SHP77 (cell line): ENCODE measurements at places on chromosomes 12 and 14.

DNA sequence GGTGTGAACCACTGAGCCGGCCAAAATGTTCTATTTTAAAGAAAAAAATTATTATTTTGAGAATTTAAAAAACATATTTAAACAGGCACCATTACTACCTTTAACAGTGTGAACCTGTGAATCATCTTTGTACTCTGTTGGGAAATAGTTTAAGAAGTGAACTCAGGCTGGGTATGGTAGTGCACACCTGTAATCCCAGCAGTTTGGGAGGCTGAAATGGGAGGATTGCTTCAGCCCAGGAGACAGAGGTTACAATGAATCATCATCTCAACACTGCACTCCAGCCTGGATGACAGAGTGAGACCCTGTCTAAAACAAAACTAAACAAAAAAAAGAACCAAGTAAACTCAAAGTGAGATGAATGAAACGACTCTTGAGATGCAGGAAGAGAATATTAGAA is 3.1 kb upstream of the WDR89 start:
- DNase-seq: no peak

DNA sequence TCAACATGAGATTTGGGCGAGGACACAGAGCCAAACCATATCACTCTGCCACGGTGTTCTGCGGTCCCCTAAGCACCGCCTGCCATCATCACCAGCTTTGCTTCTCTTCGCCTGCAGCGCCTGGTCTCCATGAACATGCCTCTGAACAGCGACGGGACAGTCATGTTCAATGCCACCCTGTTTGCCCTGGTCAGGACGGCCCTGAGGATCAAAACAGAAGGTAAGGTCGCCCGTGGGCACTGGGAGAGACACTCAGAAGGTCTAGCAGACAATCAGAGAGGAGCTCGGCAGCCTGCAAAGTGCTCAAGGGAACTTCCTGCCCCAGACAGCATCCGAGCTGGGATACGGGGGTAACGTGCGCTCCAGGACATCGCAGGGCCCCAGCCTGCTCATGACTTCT is 126.0 kb upstream of the FKBP4 start:
- DNase-seq: no peak

DNA sequence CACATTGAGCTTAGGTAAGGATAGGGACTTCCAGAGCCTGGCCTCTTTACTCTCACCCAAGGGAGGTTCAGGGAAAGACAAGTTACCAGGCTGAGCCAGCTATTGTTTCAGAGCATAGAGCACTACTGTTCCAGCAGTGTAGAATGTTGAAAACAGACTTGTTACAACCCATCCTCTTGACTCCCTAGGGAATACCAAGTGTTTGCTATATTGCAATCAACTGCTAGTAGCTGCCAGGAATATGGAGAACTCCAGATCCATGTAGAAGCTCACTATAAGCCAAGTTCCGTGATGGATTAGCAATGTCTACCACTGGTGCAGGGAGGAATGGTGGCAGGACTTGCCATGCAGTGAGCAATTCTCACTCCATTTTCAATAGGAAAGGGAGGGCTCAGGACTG is 199.8 kb upstream of the RBM19 start:
- no peak for DNase-seq

DNA sequence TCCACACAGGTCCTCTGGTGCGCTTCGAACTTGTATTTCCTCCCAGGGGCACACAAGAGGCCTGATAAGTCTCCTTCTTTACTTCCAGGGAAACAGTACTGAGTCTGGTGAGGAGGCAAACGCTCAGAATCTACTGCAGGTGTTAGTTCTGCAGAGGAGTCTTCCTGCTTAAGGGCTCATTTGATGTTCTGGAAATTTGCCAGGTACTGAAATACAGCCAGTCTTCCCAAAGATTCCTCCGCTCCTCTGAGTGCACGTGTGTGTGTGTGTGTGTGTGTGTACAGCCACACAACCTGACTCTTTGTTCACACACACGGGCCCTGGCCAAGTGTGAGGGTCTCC is 92.0 kb downstream of the FBXL14 start:
- DNase-seq: no peak

GRCh38 chr14:101105045-101105444 is 201.5 kb upstream of the RTL1 start:
- DNase-seq: no peak

DNA sequence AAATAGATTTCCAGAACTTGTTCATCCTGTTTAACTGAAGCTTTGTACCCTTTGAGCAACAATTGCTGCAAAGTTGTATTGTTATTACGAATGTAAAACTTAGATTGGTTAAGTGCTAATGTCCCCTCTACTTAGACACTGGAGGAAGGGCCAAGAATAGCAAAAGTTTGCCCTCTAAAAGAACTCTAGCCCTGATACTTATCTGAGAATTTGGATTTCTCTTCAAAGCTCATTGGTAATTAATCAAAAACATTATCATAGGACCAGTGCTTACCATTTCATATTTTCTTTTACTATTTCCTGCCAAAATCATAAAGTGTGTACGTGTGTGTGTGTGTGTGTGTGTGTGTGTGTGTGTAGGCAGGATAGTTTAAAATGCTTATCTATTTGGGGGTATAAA is 58.2 kb downstream of the LMNTD1 start:
- no peak for DNase-seq

GRCh38 chr14:95759941-95760340 is 46.0 kb upstream of the TCL1A start:
- no peak for DNase-seq

DNA sequence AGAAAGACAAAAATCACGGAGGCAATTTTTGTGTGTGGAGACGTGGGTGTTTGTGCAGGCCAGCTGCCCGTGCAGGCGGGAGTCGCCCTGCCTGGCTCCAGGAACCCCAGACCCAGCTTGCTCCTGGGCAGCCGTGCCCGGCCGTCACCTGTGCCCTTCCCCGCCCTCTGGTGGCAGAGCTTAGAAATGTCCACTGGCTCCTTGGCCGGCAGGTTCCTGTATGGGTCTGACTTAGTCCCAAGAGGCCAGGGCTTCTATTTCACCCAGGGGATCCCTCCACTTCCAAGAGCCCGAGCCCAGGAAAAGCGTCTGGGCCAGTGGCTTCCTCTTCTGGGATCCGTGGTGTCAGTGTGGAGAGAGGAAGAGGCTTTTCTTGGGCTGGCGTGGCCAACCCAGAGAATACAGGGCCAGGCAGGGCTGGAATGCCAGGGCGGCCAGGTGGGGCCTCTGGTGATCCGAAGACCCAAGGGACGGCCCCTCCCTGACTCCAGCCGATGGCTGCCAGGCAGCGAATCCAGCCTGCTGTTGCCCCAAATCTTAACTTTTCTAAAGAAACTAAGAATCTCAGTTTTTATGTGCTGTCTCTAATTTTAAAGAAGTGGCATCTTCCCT is 120.9 kb downstream of the TMEM132C start:
- peak; percentile 45 for DNase-seq

- no peak for DNase-seq
These were observed 1165.1 kb upstream of the USP15 start for GRCh38 chr12:61095111-61095510.

DNA sequence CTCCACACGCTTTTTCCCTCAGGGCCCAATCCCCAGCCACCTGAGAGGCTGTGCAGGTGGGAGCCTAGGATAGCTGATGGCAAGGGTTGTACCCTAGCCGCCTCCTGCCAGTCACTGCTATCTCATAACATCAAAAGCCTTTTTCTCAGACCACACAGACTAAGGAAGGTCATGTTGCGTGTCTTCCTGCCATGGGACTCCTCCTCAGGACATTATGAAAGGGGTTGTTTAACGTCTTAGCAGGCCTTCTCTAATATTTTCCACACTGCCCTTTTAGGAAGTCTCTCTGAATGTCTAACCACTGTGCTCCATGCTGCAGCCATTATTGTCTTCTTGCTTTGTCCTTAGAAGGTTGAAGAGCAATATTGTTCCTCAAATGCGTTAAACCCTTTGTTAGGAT is 7.6 kb upstream of the SMUG1 start:
- no peak for DNase-seq

- peak; percentile 28 for DNase-seq
These were observed 11.3 kb downstream of the SELPLG start for GRCh38 chr12:108622421-108622820.

GRCh38 chr12:108868781-108869180 is 11.1 kb upstream of the DAO start:
- DNase-seq: no peak

GRCh38 chr12:12986775-12987331 is 13.2 kb downstream of the HEBP1 start:
- DNase-seq: no peak

GRCh38 chr12:16136219-16136988 is 141.1 kb downstream of the SLC15A5 start:
- no peak for DNase-seq

GRCh38 chr14:23009939-23010726 is at the start of gene C14orf93:
TSS of gene C14orf93 (minus strand) at chr14:23010143. CDS start at chr14:22999023, 11,120 bp downstream.
- DNase-seq: peak; percentile 89

- DNase-seq: no peak
These were observed 957.7 kb downstream of the DIO2 start for GRCh38 chr14:79253576-79253975.

GRCh38 chr14:29953501-29953900 is 25.9 kb upstream of the PRKD1 start:
- no peak for DNase-seq

DNA sequence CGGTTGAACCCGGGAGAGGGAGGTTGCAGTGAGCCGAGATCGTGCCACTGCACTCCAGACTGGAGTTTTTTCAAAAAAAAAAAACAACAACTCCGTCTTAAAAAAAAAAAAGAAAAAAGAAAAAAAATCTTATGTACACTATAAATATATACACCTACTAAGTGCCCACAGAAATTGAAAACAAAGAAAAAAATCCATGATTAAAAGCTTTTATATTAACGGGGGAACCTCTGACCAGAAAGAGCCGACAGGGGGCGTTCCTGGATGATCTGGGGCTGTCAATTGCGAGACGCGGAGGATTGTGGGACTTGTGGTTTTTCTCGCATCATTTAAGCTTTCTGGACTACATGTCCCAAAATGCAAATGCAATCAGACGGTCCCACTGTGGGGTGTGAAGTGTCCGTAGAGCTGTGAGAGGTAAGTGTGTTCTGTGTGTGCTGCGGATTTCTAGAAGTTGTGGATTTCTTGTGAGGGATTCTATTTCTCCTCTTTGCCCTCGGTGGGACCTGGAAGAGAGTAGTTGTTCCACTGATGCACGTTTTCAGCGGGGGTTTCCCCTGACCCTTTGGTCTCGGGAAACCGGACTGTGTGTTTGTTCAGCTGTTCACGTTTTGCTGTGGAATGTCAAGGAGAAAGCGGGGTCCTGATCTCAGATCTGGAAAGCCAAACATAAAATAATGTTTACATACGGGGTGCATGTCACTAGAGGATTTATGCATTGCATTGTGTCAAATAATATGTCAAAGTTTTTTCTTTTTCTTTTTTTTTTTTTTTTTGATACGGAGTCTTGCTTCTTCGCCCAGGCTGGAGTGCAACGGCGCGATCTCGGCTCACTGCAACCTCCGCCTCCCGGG is at the start of gene SIRT4:
TSS of gene SIRT4 (plus strand) at position 360 of the 854 bp plus-strand sequence. CDS start 1,241 bp downstream, outside the sequence.
- peak; percentile 97 for DNase-seq

DNA sequence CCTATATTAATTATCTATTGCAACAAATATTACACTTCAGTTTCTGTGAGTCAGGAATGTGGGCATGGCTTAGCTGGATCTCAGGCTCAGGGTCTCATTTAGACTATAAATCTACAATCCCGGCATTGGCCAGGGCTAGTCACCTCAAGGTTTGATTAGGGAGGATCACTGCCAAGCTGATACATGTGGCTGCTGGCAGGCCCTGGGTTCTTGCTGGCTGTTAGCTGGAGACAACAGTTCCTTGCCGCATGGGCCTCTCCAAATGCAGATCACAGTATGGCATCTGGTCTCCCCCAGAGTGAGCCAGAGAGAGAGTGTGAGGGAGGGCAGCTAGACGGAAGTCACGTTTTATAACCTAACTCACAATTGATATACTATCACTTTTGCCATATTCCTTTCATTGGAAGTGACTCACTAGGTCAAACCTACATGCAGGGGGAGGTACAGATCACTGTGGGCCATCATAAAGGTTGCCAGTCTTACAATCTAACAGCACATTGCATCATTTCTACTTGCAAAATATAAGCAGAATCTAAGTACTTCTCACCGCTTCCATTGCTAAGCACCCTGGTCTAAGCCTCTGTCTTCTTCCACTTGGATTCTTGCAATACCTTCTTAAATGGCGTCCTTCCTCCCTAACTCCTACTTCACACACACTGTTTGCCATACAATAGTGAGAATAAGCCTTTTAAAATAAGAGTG is 174.0 kb upstream of the ARHGAP5 start:
- DNase-seq: no peak

DNA sequence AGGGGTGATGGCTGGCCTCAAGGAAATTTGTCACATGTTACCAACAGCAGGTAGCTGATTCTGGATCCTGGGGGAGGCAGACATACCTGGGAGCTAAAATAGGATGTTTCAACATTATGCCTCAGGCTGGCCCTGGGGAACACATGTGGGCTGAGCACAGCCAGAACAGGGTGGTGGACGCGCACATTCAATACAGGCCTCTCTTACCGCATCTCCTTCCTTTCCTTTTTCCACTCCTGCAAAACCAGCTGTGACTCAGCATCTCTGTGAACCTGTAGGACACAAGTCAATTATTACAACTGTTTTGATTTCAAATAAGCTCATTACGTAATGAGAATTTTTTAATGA is 61.0 kb downstream of the NT5DC3 start:
- DNase-seq: no peak

GRCh38 chr12:74980510-74980909 is 229.1 kb downstream of the KCNC2 start:
- no peak for DNase-seq

GRCh38 chr12:116131176-116131575 is 146.3 kb downstream of the MED13L start:
- DNase-seq: no peak
